ENCODE measurements at places on chromosomes 12 and 14.

- DNase-seq, result no peak
Observed at GRCh38 chr12:53230108-53230845, 1.7 kb downstream of the RARG start.

DNA sequence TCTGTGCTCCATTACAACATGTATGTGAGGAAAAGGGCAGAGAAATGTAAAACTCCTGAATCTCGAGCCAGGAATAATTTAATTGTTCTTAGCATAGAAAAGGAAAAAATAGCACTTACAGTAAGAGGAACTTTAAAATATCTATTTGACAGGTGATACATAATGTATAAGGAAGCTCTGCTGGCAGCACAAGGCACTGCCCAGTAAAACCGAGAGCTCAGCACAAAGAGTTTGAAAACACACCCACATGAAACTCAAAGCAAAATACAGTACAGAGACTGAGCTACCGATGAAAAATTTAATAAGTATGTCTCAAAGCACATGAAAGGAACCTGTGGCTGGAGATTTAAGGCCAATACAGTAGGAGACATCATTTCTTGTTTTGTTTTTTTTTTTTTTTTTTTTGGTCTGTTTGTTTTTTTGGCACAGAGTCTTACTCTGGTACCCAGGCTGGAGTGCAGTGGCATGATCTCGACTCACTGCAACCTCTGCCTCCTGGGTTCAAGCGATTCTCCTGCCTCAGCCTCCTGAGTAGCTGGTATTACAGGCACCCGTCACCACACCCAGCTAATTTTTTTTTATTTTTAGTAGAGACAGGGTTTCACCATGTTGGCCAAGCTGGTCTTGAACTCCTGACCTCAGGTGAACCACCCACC, 19.2 kb downstream of the CLIP1 start:
- DNase-seq, result peak; percentile 32

GRCh38 chr14:25049093-25049567, 817 bp downstream of the STXBP6 start:
- no peak for DNase-seq

GRCh38 chr14:30610787-30611343, 11.3 kb upstream of the SCFD1 start:
- DNase-seq, result no peak

GRCh38 chr14:61202124-61202523, 79.0 kb downstream of the TMEM30B start:
- DNase-seq, result no peak

GRCh38 chr14:100421756-100422470, 98.8 kb downstream of the SLC25A47 start:
- no peak for DNase-seq

GRCh38 chr14:68820119-68820518, 27.3 kb upstream of the ZFP36L1 start:
- DNase-seq, result no peak

GRCh38 chr12:122052285-122052684, 26.3 kb upstream of the MLXIP start:
- DNase-seq, result no peak

GRCh38 chr14:22464422-22465142, 124.4 kb downstream of the DAD1 start:
- DNase-seq, result no peak

DNA sequence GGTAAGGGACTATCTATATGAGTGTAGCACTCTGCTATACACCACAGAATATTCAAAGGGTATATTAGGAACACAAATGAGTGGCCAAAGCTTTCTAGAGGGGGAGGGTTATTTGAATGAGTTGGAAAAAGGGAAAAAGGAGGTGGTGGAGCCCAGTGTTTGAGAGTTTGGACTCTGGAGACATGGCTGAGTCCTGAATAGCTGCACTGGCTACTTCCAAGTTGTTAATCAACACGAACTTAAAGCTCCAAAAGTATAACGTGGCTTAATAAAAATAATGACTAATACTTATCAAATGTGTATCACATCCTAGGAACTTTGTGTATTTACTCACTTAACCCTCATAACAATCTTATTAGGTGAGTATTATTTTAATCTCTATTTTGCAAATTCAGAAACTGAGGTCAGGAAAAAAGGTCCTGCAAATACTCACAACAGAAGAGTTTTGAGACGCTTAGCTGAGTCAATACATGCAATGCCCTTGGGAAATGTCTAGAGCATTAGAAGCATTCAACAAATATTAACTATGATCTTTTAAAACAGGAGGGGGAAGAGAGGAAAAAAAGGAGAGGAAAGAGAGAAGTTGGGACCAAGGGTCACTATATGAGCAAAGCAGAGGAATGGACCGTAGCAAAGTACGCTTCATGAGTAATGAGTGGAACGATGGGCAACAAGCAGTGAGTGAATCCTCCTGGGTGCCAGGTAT, 189.5 kb upstream of the HMGA2 start:
- DNase-seq, result no peak

DNA sequence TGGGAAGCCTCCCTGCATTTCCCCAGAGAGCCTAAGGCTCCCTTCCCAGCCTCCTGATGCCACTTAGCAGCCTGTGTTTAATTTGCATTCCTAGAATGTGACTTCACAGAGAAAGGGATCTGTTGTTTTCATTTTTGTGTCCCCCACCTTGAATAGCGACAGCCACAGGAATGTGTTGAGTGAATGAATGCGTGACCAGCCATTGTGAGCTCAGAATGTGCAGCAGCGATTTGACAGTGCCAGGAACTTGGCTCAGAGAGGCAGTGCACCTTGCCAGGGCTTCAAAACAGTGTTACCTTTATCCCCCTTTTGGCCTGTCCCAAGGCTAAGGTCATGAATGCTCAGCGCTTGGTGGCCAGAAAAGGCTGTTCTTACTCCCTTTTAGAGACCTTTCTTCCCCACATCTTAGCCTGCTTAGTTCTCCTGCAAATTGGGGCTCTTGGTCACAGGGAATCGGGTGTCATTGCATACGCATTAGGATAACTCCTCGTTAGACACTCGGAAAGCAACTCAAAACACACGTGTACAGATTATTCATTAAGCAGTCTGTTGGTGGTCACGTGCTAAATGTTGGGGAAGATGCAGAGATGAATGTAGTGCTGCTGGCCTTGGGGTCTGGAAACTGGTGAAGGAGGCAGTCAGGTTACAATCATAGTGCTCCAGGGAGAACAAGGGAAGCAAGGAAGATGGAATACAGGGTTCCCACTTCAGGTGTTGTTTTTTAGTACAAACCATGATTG, 9.8 kb downstream of the NTF3 start:
- no peak for DNase-seq

- DNase-seq, result no peak
Observed at GRCh38 chr12:42090899-42091298, 53.8 kb downstream of the GXYLT1 start.

GRCh38 chr14:28596391-28596790, 170.2 kb upstream of the FOXG1 start:
- no peak for DNase-seq

Measured in activated CD4-positive, alpha-beta T cell treated with anti-CD3 and anti-CD28 coated beads for 48 hours (primary cell).